Cortex of kidney (tissue), 1 donor: ENCODE measurements at places on chromosomes 7 and 10.

DNA sequence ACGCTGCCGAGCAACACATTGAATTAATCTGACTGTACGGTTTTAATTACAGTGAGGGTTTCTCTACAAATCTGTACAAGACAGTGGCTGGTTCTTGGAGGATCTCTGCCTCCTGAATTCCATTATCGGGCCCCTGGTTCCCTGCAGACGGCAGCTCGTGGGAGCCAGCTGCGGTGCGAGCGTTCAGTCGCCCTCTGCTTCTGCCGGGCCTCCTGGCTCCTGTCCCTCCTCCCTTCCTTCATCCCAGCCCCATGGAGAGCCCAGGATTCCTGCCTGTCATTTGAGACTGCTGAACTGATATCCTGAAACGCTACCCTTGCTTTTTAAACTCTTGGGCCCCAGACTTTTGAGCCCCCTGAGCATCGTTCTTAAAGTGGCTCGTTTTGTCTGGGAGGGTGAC is 6.6 kb upstream of the DLX6 start:
- DNase-seq = no peak

- no peak for DNase-seq
Measured at GRCh38 chr10:120988751-120989150, 137.6 kb downstream of the WDR11 start.

DNA sequence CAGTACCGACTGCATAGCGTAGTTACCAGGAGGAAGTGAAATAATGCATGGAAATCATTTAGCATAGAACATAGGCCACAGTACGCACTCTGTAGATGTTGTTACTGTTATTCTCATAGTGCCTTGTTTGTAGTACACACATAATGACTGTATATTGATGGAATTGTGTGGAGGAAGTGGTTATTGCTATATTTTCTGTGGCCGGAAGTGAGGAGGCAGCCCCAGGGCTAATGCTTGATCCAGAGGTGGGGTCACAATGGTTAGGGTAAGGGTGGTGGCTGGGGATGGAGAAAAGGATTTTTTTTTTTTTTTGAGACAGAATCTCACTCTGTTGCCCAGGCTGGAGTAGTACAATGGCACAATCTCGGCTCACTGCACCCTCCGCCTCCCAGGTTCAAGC is 4.5 kb upstream of the MGAM start:
- DNase-seq = no peak

DNA sequence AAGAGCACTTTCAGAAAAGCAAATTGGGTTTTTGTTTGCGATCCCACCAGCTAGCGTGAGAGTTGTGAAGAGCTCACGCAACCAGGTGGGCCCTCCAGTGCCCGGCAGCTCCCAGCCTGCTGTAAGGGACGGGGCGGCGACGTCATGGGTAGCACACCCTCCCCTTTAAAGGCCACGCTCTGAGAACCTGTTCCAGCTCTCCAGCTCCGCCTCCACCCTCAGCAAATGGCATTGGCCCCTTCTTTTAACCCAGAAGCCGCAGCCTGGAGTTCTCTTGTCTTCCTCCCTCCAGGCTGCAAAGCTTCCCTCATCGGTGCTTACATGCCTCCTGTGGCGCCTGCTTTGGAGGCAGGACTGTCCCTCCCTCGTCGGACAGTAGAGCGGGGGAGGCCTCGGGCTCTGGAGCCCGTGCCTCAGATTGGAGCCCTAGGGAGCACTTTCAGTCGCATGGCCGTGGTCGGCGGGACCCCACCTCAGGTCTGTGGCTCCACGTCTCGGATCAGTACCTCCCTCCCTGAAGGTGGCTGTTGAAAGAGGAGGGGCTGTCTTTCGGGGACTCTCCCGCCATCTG is 32.9 kb downstream of the WIPI2 start:
- DNase-seq = no peak

DNA sequence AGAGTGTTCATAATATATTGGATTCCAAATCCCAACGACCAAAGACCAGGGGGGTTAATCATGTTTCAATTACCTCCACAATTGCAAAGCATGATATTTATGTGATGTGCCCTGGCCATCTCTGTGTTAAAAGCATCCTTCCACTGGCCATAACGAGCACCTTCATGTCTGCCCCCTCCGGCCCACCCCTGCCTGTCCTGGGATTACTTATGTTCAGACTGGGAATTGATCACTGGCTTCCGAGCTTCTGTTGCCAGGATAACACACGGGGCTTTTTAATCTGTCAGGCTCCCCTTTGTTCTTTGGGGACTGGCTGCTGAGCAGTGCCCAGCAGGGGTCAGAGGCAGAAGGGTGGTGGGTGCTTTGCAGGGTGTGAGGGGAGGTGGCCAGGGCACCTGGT is 13.7 kb upstream of the CHST15 start:
- DNase-seq = no peak

- DNase-seq = no peak
Measured at GRCh38 chr10:86785968-86786367, 29.5 kb downstream of the BMPR1A start.

DNA sequence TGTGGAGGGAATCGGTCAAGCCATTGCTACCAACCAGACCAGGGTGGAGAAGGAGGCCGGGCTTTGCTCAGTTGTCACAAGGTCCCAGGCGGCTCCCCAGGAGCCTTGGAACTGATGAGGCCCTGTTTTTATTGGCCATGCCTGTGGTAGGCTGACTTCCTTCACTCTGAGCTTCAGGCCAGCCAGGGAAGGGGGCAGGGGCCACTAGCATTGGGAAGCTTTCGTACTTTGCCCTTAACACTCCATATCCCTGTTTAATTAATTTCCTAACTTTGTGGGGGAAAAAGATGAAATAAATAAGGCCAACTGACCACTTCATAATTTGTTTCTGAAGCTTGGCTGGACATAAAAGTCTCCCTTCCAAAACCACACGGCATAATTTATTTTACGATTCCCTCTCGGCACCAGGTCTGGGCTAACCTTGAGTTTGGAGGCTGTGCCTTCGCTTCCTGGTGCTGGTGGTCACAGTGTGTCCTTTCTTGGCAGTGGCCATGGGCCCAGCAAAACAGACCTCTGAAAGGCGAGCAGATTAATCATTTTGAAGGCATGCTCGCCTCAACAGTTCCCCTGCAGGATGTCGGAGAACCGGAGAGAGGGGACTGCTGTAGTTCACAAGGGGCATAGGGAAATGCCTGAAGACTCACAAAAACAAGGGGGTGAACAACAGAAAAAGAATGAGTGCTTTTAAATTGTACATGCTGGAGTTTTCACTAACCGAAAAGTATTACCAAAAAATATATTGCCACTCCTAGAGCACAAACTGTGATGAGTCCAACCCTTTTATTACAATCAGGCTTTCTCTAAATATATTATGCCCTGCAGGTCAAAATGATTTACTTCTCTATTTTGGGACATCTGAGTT is 966.0 kb downstream of the LRMDA start:
- DNase-seq = no peak

DNA sequence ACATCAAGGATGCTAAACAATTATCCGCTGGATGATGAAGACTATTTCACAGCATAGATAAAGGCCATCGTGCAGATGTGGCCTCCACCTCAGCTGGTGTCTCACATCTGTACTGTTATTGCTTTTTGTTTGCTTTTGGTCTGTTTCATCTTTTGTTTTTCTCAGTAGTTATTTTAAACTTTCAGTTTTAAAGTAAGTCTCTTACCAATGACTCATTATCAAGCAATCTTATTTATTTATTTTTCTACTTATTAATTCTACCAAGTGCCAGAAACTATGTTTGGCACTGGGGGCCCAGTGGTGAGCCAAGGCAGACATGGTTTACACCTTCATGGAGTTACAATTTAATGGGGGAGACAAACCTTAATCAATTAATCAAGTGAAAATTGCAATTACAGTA is 250.9 kb upstream of the TMEM72 start:
- no peak for DNase-seq

- DNase-seq = no peak
Measured at GRCh38 chr7:24769851-24770250, 12.6 kb upstream of the GSDME start.

GRCh38 chr10:88297103-88297502 is 286.0 kb downstream of the RNLS start:
- no peak for DNase-seq

GRCh38 chr10:131166486-131166885 is 145.0 kb downstream of the TCERG1L start:
- no peak for DNase-seq

DNA sequence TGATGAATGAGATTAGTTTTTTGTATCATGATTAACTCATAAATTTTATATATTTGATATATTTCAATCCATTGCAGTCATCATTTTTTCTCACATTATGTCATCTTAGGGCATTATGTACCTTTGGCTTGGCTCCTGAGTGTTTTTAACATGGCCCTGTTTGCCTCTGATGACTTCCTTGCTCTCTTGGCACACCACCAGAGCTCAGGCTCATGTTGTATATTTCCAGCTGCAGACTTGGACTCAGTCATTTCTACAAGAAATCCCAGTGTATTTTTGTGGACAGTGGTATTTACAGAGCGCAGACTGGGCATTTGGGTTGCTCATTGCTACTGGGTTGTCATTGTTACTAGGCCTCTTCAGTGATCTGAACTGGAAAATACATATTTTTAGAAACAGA is 188.5 kb downstream of the ADRA2A start:
- DNase-seq = no peak

DNA sequence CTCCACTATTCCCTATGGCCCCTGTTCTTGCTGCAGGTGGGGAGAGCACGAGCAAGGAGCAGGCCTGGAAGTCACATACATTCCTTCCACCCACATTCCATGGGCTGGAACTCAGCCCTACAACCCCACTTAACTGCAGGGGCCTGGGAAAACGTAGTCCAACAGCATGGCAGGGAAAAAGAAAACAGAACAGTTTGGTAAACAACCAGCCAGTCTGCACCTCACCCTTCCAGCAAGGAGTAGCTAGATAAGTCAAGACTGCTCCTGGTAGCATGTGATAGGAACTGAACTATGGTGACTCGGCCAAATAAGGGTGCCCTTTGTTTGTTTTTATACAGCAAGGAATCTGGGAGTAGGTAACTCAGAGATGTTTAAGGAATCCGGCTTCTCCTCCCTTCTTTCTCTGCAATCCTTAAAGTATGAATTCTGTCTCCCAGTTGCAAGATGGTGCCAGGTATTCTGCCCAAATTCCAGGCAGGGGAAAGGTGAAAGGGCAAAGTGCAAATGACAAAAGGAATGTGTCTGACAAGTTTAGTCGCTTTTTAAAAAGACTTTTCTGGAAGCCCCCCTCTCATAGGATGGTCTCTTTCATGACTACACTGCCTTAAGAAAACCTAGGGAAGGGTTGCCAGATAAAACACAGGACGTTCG is 311.7 kb upstream of the NEBL start:
- DNase-seq = no peak

DNA sequence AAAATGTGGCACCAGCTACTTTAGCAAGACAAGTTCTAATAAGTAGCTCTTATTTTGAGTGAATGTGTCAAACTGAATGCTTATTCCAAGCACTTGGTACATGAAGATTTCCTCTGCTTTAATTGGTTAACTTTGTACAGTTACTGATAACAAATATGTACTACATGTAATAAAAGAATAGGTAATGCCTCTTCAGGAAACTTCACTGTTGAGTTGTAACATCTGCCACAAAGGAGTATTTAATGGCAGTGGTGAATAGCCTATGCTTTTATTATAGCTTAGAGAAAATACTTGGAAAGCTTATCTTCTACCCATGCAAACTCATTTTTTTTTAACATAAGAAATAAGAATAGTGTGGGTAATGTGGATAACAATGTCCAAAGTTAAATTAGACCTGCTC is 82.6 kb downstream of the CYP51A1 start:
- DNase-seq = no peak

- DNase-seq = no peak
Measured at GRCh38 chr7:22858640-22859561, 36.3 kb upstream of the TOMM7 start.

- no peak for DNase-seq
Measured at GRCh38 chr7:7257899-7258692, 75.8 kb downstream of the C1GALT1 start.

DNA sequence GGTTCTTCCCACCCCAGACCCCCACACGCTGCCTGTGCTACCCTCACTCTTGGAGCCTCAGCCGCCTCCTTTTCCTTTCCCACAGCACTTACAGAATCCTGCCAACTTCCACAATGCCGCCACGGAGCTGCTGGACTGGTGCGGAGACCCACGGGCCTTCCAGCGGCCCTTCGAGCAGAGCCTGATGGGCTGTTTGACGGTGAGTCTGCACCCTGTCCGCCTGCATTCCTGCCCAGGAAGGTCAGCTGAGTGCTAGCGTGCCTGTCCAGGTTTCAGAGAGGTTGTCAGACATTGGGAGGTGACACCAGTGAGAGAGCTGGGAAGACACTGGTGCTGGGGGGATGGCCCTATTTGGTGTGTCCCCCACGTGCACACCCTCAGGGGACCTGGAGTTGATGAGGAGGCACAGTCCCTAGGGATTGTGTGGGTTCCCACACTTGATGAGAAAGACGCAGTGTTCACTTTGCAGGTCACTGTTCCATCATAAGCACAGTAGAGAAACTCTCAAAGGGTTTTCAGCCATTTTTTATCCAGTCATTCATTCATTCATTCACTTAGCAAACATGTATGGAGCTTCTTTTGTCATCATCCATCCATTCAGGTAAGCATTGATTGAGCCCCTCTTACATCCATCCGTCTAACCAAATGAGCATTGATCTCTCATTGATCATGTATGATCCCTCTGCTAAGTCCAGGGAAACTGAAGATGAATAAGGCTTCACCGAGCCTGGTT is 138.9 kb upstream of the PPIF start:
- DNase-seq = no peak

DNA sequence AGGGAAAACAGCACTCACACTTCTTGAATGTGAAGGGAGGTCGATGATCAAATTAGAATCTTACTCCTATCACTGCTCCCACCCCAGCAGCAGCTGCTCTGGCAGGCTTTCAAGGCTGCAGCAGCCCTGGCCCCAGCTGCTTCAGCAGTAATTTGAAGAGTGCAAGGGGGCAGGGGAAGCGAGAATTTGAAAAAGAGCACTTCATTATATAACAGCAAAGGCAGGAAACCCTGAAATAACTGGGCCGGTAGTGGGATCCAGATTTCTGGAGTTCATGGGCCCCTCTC is 44.9 kb downstream of the MYPN start:
- DNase-seq = no peak

- no peak for DNase-seq
Measured at GRCh38 chr10:48477141-48477540, 127.7 kb downstream of the ARHGAP22 start.

DNA sequence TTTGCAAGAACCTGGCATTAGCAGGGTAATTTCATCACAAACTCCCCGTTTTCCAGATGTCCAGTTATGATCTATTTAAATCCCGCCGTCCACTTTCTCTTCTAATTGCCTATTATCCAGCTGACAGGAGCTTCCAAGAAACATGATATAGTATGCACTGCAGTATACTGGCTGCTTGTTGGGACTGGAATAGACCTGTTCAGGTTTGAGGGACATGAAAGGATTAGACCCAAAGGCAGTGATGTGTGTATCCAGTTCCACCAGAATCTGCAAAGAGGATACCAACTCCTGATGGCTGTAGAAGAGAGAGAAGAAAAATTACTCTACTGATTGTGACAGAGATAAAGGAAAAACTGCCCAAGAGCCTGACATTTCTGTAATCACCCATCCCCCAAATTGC is 8.9 kb downstream of the MSS51 start:
- DNase-seq = no peak

GRCh38 chr10:76296957-76297356 is 865.5 kb downstream of the LRMDA start:
- DNase-seq = no peak

GRCh38 chr7:33764752-33765451 is 140.4 kb upstream of the BMPER start:
- DNase-seq = no peak

- DNase-seq = no peak
Measured at GRCh38 chr10:14477408-14477710, 146.6 kb upstream of the FRMD4A start.
